ENCODE measurements at places on chromosomes 3 and 15. TPM values are rescaled to one million over a fixed set of nuclear protein-coding genes. Genes with fewer than 3 reads are reported as not detected.

Gene SLC6A11
- 0.25 TPM for total RNA-seq

Gene PLAAT1
- total RNA-seq = not detected

Gene CCR3
- total RNA-seq = not detected

DNA sequence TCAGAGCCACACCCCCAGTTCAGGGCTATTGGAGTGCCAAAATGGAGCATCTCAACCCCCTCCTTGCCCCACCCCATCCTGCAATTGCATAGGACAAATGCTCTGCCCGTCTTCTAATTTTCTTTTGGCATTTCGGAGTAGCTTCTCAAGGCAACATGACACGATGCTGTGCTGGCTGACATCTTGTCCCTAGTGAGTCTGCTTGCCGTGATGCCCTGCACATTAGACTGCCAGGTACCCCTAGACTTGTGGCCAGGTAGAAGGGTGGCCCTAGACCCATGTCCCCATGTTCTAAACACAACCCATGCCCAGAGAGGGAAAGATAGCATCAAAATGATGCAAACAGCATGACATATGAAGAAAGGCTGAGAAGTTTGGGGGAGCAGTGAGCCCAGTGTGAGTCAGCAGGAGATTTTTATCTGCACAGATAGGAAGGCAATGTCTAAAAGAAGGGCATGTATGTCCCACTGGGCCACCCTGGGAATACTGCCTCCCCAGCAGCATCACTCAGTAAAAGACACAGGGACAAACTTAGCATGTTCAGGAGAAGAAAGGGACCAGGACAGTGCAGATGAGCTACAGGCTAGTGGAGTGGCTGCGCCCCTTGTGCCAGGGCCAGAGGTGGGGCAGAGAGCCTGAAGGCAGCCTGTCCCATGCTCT is 36.8 kb downstream of the CA12 start:
- H3K27ac ChIP-seq = no peak overlapping the region
- peaks cover 40% of the 10 kb centered on the region for H3K4me1 ChIP-seq
- peaks cover 9% of the 10 kb centered on the region for H3K36me3 ChIP-seq
- DNase-seq = no peak
- no peak overlapping the region for H3K4me3 ChIP-seq

DNA sequence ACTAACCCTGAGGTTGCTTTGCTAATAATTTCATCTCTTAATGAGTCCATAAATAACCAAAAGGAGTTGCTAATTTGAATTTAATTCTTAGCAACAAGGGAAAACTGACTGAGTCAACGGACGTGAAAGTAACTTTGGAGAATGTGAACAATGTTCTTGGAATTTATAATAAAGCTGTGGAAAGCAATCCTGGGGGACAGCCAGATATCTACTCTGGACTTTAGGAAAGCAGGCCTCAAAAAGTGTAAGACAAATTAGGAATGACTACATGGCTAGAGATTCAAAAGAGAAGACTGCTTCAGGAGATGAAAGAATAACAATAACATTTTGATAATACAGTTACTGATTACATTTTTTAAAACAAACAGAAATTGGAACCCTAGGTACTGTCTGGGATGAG is 318.4 kb upstream of the COL8A1 start:
- DNase-seq = no peak
- no peak overlapping the region for H3K4me3 ChIP-seq
- H3K27me3 ChIP-seq = no peaks in the 10 kb centered on the region
- no peak overlapping the region for H3K27ac ChIP-seq
